ENCODE measurements at places on chromosomes 16 and 17. TPM values are rescaled to one million over a fixed set of nuclear protein-coding genes. Genes with fewer than 3 reads are reported as not detected.

Gene PLLP
- 1.9 TPM for total RNA-seq

Gene NOS2
- total RNA-seq, result 1.8 TPM

Gene STX1B
- 0.92 TPM for total RNA-seq

Gene UNC45B
- total RNA-seq, result 193 TPM

Gene NXN
- total RNA-seq, result 67.8 TPM

Gene GPATCH8
- total RNA-seq, result 47.1 TPM

Gene INO80E
- total RNA-seq, result 38.1 TPM

Gene GAST
- total RNA-seq, result not detected

Gene ITGAX
- 2.7 TPM for total RNA-seq

Gene FOXF1
- total RNA-seq, result 3.6 TPM

Gene CCR7
- not detected for total RNA-seq

Gene SOX8
- total RNA-seq, result 55.6 TPM

Gene C16orf86
- total RNA-seq, result 3.4 TPM

Gene HOXB9
- total RNA-seq, result not detected

Gene TP53TG3B
- not detected for total RNA-seq

Gene OR3A3
- not detected for total RNA-seq

Gene CMTM3
- 35.5 TPM for total RNA-seq

Gene SP2
- 2.4 TPM for total RNA-seq

Gene TMED6
- total RNA-seq, result not detected

Gene TBC1D3I
- 0.41 TPM for total RNA-seq

Gene NPIPB6
- total RNA-seq, result not detected

Data from tongue (tissue), 3 donors.